HepG2 (cell line): ENCODE measurements at places on chromosomes 3 and 15.
A peak's percentile ranks its signal among the peaks of the same experiment; 100 is the strongest.

DNA sequence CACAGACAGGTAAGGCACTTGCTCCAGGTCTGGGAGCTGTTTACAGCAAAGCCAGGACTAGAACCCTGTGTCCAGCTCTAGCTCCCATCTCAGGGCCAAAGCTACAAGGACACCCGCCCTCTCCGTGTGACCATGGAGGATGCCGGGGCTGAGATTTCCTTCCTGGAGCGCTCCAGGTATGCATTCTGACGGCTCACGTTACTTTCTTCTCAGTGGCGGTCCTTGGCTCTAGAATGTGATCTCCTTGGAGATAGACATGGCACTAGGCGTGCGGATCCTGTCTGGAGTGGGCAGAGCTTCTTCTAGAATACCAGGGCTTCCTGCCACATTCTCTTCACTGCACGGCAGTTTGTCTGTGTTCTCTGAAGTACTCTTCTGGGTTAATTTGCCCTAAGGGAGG lies 185.7 kb downstream of the OPA1 start:
- DNase-seq: no peak

DNA sequence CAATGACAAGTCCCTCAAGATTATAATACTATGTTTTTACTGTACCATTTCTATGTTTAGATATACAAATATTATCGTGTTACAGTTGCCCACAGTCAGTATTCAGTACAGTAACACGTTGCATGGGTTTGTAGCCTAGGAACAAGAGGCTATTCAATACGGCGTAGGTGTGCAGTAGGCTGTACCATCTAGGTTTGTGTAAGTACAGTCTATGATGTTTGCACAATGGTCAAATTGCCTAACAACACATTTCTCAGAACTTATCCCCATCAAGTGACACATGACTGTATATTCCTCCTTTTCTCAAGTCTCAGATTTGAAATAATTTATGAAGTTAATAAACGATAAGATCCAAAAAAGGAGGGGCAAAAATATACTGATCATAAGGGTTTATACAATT lies 21.7 kb downstream of the ZDHHC3 start:
- DNase-seq: no peak

DNA sequence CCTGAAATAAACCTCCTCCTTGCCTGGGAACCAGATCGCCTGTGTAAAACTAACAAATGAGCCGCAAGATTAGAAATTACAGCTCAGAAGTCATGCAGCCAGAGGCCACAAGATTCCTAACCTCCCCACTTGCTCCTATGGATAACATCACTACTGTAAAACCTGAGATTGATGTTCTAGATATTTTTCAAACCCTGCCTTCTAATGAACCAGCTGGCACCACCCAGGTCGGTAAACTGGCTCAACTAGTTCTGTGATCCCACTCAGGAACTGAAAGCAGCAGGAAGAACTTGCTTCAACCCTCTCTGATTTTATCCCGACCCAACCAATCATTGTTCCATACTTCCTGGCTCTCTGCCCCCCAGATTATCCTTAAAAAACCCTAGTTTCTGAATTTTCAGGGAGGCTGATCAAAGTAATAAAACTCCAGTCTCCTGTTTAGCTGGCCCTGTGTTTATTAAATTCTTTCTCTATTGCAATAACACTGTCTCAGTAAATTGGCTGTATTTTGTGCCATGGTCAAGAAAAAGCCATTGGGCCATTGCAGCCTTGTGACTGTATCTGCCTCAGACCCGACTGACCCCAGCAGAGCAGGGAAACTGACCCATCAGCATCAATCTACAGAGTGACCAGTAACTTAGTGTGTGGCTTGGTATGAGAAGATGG lies 98.9 kb downstream of the RPLP1 start:
- no peak for DNase-seq

- no peak for DNase-seq
Measured at GRCh38 chr3:23829242-23829934, 23.6 kb downstream of the UBE2E1 start.

- no peak for DNase-seq
Measured at GRCh38 chr15:64581408-64581761, 121.0 kb downstream of the ZNF609 start.

DNA sequence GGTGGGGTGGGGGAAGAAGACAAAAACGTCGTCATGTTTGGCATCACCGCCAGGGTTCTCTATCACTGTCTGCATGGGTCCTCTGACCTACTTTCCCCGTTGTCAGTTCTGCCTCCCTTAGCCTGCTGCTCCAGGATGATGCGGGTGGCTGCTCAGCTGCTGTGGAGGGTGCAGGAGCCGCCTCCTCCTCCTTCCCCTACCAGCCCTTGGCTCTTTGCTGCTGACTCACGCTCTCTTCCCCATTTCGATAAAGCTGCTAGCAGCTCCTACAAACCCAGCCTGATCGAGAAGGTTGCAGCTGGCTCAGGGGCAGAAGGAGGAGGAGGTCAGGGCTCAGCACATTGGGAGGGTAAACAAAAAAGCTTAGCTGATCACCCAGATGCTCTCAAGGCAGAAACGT lies 49.5 kb upstream of the SEC13 start:
- DNase-seq: no peak

DNA sequence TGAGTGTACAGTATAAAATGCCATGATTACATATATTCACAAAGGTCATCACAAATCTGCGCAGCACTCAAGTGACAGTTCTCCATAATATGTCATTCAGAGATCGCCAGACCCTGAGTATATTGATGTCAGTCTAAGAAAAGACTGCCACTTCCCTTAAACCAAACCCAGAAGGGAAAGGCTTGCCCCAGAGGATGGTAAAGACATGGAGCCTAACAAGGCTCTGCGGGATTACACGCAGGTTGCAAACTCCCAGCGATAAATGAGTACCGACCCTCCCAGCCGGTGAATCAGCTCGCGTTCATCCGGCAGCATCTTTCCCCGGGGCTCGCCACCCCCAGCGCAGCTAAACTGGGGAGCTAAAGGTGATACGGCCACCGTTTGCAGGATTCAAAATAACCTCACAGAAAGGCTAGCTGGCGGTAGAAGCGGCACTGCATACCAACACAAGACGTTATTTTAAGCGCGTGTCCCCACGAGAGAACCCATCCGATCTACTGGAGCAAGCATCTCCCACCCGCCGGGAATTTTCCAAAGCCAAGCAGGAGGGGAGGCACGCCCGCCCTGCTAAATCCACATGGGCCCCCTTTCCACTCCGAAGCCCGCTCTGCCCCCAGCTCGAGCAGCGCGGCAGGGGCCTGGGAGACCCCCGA lies 643 bp downstream of the MYO5A start:
- DNase-seq: no peak

DNA sequence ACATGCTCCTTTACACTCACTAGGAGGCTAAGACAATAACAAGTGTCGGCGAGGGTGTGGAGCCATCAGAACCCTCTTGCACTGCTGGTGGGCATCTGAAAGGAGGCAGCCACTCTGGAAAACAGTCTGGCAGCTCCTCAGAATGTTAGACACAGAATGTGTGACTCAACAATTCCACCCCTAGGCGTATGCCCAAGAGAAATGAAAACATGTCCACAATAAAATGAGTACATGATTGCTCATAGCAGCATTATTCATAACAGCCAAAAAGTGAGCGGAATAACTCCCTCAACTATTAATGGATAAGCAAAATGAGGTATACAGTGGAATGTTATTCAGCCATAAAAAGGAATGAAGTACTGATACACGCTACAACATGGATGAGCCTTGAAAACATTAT lies 57.8 kb downstream of the WNT7A start:
- DNase-seq: no peak

GRCh38 chr3:106913111-106913698 lies 464.0 kb upstream of the CCDC54 start:
- DNase-seq: no peak

DNA sequence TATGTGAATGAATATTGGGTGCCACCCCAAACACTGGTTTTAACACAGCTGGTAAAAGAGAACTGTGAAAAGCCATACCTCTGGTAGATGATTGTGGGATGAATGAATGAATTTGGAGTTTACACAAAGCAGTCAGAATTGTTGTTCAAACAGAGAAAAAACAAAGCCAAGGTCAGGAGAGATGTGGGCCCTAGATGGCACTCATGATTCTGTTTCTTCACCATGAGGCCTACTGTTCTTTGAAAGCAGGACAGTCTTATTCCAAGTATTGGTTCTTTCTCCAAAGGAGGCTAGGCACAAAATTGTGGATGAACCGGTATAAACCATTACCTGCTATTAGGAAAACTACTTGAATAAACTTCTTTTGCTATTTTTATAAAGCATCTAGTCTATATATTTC lies 97.6 kb downstream of the SAMMSON start:
- DNase-seq: no peak

- peak; percentile 47 for DNase-seq
Measured at GRCh38 chr15:85831415-85832113, 36.8 kb upstream of the KLHL25 start.

DNA sequence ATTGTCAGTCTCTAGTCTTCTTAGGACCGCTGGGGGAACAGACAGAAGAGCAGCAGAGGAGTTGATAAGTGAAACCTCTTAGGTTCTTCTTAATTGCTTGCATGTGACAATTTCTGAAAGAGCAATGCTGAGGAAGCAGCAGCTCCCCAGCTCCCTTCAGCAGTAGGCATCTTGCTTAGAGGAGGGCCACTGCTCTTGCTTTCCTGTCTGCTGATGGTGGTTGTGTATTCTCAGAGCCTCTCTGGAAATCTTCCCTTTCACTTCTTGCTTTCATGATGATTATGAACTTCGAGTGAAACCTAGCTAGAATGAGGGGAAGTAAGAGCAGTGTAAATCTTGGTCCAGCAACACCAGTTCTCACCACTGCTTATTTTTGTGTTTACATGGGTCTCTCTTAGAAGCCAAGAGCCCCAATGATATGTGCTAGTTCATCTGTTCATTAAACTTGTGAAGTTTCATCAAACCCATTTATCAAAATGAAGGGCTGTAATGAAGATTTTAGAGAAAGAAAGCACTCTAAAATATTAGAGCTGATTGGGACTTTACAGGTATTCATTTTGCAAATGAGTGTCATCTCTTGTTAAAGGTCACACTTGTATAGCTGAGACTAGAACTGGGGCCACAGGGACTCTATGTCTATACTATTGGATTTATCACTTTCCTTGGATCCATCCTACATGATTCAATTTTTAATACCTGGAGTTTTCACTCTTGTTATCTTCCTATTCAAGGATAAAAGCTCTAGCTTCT lies 246.7 kb downstream of the LPP start:
- DNase-seq: no peak

GRCh38 chr15:61256231-61256630 lies 27.1 kb upstream of the RORA start:
- no peak for DNase-seq

DNA sequence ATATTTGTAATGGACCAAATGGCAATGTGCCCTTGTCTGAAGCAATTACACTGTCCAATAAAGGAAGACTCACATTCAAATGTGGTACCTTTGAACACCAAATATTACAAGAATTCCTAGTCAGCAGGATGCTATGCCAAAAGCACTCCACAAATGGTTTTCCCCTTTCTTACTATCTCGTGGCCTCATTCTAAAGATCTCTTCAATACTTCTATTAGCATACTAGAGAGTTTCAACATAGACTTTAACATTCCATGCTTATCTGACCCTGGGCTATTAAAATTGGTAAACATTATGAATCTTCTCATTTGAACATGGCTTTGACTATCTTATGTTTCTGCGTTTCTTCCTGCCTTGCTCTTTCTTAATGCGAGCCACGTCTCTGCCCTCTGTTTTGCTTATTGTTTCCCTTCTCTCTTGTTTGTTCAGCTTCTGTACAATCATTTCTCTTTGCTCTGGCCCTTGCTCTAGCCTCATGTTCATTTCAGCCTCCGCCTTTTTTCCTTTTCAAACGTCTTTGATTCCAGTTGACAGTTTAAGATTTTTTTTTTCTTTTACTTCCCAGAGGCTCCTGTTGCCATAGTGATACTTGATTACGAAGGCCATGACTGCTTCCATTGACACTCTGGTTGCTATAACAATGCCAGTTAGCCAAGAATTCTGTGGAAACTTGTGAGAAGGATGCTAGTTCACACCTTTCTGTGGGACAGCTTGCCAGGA lies 49.5 kb upstream of the SLC9A9 start:
- no peak for DNase-seq

DNA sequence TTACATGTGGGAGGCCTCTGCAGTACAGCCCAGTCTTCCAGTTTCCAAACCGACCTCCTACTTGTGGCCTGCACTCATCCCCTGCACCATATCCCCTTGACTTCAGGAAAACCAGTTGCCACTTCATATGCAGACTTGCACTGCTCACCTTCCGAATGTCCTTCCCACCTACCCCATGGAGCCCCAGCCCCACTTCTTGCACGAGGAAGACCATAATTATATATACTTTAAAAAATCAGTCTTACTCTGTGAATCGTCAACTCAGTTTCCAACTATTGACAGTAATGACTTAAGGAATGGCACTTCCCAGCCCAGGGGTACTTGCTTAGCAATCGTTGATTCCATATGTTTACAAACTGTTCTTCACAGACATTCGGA lies 136.1 kb downstream of the OPA1 start:
- DNase-seq: no peak

GRCh38 chr3:135966271-135966961 lies 888 bp downstream of the PPP2R3A start:
- no peak for DNase-seq

DNA sequence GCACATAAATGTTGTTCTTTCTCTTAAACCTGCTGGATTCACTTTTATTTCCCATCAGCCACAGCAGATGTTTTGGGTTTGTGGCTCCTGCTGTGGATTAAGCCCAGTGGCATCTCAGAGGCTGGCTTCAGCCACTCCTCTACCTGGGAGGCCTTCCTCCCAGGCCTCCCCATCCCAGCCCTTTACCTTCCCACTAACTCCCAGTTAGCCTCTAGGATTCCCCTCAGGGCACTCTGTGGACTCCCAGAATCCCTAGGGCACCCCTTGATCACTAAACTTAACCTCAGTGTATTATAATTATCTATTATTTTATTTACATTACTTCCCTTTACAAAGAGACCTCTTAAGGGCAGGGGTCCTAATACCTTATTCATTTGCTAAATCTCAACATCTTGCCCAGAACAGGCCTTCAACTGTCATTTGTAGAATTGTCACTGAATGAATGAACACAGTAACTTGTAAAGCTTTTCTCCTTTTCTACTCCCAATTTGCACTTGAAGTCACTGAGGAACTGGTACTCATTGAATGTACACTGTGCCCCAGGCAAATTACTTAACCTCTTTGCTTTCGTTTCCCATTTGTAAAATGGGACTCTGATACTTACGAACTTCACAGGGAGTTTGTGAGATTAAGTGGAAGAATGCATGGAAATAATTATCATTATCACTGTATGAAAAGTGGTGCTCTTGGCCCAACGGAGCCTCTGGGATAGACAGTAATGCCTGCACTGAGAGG lies 8.3 kb downstream of the CCDC13 start:
- no peak for DNase-seq

DNA sequence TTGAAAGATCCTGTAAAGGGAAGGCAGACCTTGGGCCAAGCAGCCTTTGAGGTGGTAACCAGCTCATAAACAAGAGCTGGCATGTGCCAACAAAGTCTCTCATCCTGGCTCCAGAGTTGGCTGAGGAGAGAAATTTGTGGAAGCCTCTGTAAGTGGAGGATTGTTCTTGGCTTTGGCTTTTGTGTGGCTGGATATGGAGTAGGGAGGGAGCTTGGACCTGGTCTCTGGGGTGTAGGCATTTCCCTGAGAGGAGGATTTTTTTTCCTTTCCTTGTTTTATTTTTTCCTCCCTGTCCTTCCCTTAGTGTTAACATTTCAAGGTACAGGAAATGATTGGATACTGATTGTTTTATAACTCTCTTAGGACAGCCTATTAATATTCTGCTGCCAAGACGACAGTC lies 60.8 kb downstream of the ZNF609 start:
- DNase-seq: no peak

GRCh38 chr3:38116471-38117162 lies 20.3 kb downstream of the ACAA1 start:
- no peak for DNase-seq

GRCh38 chr15:78072080-78072892 lies 5.2 kb downstream of the TBC1D2B start:
- peak; percentile 56 for DNase-seq
